ENCODE measurements at places on chromosomes 7 and 10.

GRCh38 chr10:5343561-5343960 lies 21.2 kb upstream of the UCN3 start:
- no peak for DNase-seq

- no peak for DNase-seq
Measured at GRCh38 chr7:80374321-80374720, 137.5 kb downstream of the GNAT3 start.

DNA sequence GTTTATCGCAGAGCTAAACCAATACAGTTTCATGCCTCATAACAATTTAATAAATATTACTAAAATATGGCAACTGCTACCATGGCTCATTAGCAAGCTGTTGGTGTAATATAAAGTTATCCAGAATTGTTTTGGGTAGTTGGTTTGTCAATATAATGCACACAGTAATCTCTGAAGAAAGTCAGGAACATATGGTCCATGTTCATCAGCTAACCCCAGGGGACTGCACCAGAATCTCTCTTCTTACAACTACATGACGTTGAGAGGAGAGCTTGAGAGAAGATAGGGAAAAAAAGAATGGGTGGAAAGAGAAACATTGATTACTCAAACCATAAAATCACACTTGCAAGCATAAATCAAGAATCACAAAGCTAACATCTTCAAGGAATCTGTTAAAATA lies 333.7 kb downstream of the NRG3 start:
- DNase-seq, result no peak

- DNase-seq, result no peak
Measured at GRCh38 chr10:97356318-97356914, 21.9 kb upstream of the FRAT2 start.

- DNase-seq, result no peak
Measured at GRCh38 chr7:81676813-81677212, 93.0 kb downstream of the HGF start.
